ENCODE measurements at places on chromosomes 13 and 19.

DNA sequence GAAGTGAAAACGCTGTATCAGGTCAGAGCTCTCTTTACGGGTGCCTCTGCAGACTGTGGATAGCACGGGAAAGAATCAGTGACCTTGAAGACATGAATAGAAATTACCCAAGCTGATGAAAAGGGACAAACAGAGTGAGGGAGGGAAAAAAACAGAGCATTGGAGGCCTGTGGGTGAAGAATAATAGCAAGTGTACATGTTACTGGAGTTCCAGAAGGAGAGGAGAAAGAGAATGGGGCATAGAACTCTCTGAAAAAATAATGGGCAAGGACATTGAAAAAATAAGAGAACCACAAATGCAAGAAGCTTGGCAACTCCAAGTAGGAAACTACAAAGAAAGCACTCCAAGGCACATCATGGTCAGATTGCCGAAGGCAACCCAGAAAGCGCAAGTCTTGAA, 86.3 kb downstream of the SPACA7 start:
- DNase-seq, result no peak

GRCh38 chr19:4587527-4587926, 28.0 kb upstream of the SEMA6B start:
- no peak for DNase-seq

GRCh38 chr19:57075801-57076492, 43.8 kb upstream of the USP29 start:
- DNase-seq, result no peak

DNA sequence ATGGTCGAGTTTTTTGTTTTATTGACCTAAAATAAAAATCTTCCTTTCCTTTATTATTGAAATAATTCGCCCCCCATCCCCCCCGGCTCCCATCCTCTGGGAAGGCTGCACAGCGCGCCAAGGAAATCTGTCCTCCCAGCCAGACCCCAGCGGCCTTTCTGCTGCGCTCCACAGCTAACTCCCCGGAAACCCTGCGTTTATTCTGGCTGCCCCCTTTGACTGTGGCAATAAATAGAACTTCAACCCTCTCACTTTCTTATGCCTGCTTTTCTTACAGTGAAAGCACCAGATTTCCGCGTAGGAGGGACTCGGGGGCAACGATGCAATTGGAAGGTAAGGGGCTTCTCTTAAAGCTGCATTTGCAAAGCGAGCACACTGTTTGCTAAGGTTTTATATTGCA, 9.7 kb upstream of the C19orf12 start:
- no peak for DNase-seq

GRCh38 chr19:54189735-54190502, 539 bp upstream of the MBOAT7 start:
- DNase-seq, result peak; percentile 96

DNA sequence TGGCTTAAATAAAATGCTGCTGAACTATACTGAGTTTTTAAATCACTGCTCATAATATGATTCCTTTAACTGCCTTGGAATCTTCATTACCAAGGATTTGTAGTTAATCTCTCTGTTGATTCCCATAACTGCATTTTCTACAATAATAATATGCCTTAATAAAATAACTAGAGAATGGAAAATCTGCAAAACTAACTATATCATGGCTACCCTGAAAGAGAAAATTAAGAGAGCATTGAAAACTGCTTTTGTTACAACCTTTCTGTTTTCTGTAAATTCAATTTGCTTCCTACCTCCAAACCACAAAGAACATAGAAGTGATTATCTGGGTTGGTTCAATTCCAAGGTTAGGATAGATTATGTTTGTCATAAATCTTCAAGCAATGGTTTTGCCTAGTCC, 202.8 kb upstream of the ATXN8OS start:
- no peak for DNase-seq

GRCh38 chr19:45352914-45353796, 12.6 kb downstream of the KLC3 start:
- DNase-seq, result no peak

GRCh38 chr19:6516659-6517291, 14.1 kb upstream of the TNFSF9 start:
- peak; percentile 84 for DNase-seq

DNA sequence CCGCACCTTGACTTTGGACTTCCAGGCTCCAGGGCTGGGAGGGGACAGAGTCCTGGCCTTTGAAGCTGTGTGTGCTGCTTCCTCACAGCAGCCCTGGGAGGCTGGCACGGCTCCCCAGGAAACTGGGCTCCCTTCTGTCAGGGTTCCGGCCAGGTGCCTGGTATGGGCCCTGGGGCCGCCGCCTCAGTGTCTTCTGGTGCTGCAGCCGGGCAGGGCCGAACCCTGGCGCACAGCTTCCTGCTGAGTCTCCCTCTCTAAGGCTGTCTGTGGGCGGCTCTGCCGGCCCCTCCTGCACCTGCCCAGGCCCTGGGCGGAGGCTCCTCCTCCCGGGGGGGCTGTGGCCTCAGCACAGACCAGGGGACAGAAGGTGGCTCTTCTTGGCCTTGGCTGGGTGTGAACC, 32.4 kb downstream of the GPX4 start:
- no peak for DNase-seq

GRCh38 chr19:50536662-50537305, 23.1 kb upstream of the ASPDH start:
- DNase-seq, result no peak

DNA sequence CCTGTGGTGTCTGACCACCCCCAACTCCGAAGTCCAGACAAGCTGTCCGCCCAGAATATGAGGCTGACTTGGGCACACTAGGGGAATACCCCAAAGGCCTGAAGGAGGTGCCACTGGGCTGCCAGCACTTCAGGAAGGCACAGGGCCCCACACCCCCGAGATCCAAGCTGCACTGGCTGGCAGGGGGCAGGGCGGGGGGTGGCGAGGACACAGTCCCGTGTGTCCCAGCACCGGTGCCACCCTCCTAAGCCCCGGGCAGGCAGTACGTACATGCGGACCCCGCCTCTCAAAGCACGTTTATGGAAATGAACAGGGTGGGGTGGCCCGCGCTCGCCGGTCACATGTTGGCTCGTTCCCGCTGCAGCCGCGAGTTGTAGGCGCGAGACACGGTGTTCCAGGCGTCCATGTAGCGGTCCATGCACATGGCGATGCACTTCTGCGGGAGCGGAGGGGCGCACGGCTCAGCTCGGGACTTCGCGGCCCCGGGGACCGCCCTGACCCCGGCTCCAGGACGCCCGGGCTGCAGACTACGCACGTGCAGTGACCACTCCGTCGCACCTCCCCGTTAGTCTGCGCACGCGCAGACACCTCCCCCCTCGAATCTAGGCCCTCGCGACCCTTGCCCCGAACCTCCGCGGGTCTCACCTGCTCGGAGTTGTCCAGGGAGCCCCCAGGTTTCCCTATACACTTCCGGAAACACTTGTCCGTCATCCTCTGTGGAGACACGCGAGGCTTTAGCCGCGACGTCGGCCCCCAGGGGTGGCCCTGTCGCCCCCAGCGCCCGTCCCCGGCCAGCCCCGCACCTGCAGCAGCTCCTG, 566 bp downstream of the TIMM13 start:
- peak; percentile 82 for DNase-seq

DNA sequence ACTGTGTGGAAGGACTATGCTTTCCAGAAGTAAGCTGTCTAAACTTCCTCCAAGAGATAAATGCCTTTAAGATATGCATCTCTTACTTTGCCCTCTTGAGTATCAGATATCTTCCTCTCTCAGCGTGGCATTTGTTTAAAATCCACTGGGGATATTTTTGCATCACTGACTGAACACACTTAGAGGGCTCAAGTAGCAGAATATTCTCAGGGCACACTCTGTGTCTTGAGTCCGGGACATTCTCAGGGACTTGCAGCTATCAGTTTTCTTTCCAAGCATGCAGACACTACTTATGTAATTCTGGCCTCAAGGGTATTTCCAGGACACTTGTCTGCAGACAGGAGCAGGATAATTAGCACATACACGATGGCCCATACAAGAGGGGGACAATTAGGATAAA, 84.7 kb downstream of the ERCC5 start:
- DNase-seq, result no peak

GRCh38 chr19:32910874-32911273, 41.3 kb upstream of the SLC7A9 start:
- DNase-seq, result no peak

- no peak for DNase-seq
Observed at GRCh38 chr13:65855242-65855805, 1374.8 kb downstream of the PCDH9 start.

DNA sequence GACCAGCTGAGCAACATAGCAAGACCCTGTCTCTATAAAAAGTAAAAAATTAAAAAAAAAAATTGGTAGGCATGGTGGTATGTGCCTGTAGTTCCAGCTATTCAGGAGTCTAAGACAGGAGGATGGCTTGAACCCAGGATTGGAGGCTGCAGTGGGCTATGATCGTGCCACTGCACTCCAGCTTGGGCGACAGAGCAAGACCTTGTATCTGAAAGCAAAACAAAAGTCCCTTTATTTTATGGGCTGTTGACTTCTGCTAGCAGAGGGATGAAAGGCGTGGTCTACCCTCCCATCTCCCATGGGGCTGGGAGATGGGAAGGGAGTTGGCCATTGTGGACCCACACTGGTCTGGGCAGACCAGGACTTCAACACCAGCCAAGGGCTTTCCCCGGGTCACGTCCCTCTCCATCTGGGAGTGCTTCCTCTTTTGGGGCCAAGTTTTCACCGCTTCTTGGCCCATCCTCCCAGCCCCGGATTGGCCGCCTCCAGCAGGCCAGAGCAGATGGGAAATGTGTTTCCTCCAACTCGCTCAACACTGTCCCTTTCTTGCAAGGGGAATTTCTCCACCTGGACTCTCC, 2.2 kb upstream of the TNFSF9 start:
- no peak for DNase-seq

- DNase-seq, result no peak
Observed at GRCh38 chr19:16175954-16176353, 2.6 kb upstream of the CIB3 start.

DNA sequence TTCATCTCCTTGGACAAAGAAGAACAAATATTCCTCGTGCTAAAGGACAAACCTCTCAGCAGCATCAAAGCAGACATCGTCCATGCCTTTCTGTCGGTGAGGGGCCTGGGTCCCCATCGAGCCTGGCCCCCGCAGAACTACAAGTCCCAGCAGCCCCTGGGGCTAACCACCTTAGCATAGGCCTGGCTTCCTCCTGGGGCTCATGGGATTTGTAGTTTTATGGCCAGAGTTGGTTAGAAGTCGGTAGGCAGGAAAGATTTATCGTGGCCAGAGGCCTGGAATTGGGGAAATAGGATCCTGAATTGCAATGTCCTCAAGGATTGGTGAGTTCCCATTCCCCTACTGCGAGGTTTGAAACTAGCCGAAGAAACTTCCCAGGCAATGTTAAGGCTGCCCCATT, 19.6 kb downstream of the TMEM150B start:
- no peak for DNase-seq

GRCh38 chr19:16594131-16594586, 21.9 kb upstream of the SLC35E1 start:
- DNase-seq, result no peak

DNA sequence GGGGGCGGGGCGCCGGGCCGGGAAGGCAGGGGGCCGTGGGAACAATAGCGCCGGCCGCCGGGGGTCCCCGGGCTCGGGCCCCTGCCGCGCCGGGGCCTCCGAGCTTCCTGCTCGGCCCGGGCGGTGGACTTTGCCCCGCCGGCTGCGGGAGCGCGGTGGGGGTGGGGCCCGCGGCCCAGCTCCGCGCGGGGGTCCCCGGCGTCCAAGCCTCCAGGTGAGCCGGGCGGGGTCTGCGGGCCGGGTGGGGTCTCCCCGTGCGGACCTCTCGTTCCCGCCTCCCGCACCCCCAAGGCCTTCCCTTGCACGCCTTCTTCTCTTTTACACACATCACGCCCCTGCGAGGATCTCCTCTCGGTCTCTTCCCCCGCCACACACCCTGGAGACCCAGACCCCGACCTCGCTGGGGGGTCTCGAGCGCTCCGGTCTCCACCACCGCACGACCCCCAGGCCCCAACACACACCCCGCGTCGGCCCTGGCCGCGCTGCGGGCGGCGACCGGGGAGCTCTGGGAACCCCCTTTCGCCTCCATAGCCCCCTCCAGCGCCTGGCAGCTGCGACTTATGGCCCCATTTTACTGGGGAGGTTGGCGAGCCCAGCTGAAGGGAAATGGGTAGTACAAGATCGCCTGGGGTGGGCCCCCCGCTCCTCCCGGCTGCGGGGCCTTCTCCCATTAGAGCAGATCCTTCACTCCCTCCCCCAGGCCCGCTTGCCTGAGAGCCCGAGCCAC, 711 bp downstream of the CAMSAP3 start:
- DNase-seq, result no peak

DNA sequence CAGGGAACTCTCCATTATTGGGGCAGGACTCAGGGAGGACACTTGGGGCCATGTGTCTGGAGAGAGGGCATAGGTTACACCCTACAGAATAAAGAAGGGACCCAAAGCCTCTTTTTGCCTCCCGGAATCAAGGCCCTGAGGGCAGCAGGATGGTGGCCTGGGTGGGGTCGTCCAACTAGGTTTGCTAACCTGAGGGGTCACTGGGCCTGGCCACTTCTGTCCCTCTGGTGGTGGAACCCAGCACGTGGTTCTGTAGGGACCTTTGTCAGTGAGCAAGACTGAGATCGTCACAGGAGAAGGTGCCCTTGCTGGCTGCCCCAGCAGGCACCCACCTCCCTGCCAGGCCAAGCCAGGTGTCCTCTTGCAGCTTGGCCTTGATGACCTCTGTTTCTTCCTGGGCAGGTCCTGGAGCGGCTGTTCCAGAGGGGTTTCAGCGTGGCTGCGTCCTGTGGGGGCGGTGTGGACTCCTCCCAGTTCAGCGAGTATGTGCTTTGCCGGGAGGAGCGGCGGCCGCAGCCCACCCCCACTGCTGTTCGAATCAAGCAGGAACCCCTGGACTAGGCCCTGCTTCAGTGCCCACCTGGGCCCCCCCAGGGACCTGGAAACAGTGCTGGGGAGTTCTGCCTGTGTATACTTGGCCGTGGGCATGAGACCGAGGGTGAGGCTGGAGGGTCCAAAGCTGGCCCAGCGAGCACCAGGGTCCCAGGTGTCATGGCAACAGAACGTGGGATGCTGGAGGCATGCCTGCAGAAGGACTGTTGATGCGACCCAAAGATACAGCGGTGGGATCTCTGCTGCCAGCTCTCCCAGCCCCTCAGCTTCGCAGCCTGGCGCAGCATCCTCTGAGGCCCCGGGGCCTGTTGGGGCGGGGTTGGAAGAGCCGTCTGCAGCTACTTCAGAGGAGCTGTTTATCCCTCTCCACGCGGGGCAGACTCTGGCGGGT, 16.0 kb downstream of the KCTD15 start:
- DNase-seq, result no peak

Data from H54 (cell line).